ENCODE measurements at places on chromosomes 4 and X. TPM values are rescaled to one million over a fixed set of nuclear protein-coding genes. Genes with fewer than 3 reads are reported as not detected.
A peak's percentile ranks its signal among the peaks of the same experiment; 100 is the strongest.

- peak; percentile 71 for DNase-seq
Observed at GRCh38 chrX:80578517-80579105, 158.4 kb downstream of the TENT5D start.

GRCh38 chr4:139279760-139280620 lies at the start of gene MGARP:
Gene MGARP (minus strand): TSS chr4:139280225. CDS start chr4:139280158, 67 bp downstream.
- peak; percentile 92 for DNase-seq

DNA sequence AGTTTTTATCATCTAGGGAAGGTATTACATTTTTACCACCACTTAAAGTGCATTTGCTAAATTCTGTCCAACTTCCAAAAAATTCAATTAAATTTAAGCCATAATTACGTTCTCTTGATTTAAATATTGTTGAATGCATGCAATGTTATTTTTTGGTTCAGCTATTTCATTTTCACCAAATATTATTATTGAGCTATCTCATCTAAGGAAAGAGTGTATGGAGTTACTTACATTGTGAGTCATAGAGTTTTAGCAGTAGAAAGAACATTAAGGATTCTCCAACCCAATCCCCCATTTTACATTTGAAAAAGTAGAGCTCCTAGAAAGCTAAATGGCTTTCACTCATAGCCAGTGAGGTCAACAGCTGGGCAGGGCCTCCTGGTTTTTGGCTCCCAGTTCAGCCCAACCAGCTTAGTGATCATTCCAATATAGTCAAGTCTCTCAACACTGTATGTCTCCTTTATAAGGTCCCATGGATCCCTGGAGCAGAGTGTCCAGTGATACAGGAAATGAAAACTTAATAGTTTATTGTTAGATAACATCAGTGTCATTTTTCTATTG lies 60.5 kb downstream of the NDNF start:
- no peak for DNase-seq

GRCh38 chrX:14027036-14027435 lies 2.7 kb downstream of the GEMIN8 start:
- no peak for DNase-seq

GRCh38 chr4:140047786-140048185 lies 106.2 kb downstream of the MAML3 start:
- DNase-seq = no peak

DNA sequence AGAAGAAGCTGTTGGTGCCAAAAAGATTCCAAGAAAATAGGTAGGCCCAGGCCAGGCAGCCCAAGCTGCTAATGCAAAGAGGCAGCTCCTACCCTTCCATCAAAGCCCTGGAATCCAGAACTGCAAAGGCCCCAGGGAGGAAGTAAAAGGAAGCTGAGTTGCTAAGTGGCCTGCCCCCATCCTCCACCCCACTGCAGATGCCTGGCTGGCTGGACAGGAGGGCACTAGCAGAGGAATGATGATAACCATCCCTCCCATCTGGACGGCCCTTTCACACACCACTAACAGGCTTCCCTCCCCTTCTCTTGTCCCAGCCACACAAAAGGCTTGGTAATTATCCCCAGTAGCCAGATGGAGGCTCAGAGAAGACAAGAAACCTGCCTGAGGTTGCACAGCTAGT lies 32.4 kb upstream of the PJA1 start:
- no peak for DNase-seq

DNA sequence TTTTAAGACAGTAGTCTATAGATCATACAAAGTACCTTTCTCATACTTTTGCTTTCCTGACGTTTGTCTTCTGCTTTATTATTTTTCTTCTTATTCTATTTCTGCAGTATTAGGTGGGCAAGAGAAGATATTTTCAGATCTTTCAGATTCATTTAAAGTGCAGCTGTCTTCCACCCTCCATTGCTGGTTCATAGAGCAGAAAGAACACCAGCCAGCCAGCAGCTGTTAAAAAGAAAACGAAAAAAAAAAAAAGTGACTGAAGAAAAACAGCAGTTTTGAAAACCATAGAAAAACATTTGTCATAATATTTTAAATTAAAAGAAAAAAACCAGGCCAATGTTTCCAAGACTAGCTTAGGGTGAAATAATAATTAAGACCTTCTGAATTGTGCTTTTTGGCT lies 42.9 kb downstream of the SMAD1 start:
- DNase-seq = no peak

GRCh38 chrX:43580621-43581020 lies 75.5 kb upstream of the MAOA start:
- no peak for DNase-seq

- DNase-seq = no peak
Observed at GRCh38 chrX:112889400-112889799, 48.8 kb upstream of the AMOT start.

GRCh38 chr4:30717208-30718020 lies 2.8 kb upstream of the PCDH7 start:
- DNase-seq = peak; percentile 78

DNA sequence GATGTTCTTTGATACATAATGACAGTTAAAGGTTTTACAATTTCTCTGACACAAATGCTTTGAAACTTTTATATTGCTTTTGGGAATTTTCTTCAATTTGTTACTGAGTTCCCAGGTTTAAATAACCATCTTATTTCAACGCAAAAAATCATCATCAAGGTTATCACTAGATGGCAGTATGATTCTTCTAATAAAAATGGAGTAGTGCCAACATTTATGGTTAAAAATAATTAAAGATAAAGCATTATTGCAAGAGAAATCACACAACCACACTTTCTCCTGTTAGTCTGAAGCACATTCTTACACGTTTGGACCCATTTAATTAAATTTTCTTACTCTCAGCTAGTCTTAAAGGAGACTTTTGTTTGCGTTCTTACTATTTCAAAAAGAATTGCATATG lies 611.3 kb upstream of the CPXCR1 start:
- DNase-seq = peak; percentile 48

DNA sequence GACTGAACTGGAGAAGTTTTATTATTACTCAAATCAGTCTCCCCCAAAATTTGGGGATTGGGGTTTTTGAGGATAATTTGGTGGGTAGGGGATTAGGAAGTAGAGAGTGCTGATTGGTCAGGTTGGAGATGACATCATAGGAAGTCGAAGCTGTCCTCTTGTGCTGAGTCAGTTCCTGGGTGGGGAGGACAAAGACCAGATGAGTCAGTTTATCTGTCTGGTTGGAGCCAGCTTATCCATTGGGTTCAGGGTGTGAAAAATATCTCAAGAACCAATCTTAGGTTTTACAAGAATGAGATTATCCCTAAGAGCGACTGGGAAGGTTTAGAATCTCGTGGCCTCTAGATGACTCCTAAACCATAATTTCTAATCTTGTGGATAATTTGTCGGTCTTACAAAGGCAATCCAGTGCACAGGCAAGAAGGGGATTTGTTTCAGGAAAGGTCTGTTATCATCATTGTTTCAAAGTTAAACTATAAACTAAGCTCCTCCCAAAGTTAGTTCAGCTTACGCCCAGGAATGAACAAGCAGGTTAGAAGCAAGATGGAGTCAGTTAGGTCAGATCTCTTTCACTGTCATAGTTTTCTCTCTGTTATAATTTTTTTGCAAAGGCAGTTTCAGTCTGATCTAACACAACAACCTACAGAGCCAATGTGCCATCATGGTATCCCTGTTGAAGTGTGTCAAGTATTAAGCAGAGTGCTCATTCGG lies 274.5 kb downstream of the SLC7A11 start:
- DNase-seq = no peak

ADGRG4 gene
- not detected for total RNA-seq

PRKG2 gene
- 0.88 TPM for total RNA-seq

CT47B1 gene
- not detected for total RNA-seq

NUP62CL gene
- total RNA-seq = not detected

CXCL11 gene
- total RNA-seq = not detected

Measured in osteoblast (primary cell).